Inflammatory macrophage treated with lipopolysaccharide for 4 hours (primary cell): ENCODE measurements at places on chromosomes 16 and 17.

- no peak for DNase-seq
These were observed 25.3 kb downstream of the SLC47A1 start for GRCh38 chr17:19558946-19559345.

- peak; percentile 82 for DNase-seq
These were observed 7.6 kb downstream of the UBALD2 start for GRCh38 chr17:76272541-76273444.

DNA sequence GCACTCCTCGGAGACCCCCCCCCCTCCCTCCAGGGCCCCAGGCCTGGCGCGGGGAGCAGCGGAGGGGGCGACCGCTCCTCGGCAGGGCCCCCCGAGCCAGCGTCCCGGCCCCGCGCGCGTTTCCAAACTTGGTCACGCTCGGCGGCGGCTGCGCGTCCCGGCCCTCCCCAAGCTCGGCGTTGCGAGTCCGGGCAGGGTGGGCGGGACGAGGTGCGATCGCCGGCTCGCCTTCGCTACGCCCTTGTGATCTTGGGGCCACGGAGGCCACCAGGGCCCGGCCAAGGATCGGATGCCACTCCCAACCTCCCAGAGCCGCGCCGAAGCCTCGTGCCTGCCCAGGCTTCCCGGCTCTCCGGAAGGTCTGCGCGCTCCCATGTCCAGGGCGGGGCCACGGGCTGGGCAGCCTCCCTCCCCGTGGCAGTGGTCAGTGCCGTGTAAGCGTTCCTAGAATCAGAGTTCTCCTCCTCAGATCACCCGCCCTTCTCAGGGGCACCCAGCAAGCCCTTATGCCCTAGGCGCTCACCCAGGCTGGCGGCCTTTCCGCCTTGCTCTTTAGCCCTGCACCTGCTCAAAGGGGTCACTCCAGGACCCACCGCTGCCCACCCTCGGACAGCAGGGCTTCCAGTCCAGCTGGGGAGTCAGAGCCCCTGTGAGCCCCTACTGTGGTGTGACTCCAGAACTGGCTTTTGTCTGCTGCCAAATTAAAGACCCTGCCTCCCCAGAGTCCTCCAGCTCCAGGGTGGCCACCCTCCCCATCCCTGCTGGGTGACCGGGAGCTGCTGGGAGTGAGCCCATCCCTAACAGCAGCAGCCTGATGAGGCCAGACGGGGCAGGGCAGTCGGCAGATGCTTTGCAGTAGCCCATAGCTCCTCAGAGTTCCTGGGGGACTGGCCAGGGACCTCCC lies 12.2 kb upstream of the MRPS23 start:
- DNase-seq, result no peak

DNA sequence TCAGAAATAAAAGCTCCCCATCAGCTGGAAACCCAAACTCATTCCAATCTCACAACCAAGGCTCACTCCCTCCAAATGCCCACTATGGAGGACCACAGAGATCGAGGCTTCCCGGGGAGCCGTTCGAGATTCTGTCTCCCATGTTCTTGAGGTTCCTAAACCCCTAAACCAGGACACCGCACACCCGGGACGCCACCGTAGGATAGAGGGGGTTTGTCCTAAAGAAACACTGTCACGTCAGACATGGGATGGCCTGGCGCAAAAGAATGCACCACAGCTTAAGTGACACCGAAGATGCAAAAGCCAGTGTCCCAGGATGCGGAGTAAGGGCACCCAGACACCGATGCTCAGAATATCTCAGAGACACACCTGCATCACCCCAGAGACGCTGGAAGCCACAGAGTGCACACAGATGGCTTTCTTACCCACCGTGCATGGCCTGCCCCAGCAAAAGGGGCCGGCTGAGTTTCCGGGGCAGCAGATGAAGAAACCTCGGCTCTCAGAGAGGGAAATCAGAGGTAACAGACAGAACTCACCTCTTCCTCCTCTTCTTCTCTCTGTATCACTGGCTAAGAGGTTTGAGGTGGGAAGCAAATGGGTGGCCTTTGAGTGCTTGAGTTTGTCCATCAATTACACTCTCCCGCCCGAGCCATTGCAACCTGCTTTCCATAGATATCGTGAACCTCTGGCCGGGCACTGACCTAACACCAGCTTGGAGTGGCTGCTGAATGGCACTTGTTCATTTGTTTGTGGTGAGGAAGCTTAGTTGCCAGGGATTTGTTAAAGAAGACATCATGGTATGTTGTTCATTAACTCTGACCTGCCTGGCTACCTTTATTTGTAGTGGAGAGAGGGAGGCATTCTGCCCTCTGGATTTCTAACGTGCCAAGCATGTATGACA lies 65.1 kb upstream of the TNRC6C start:
- DNase-seq, result no peak

DNA sequence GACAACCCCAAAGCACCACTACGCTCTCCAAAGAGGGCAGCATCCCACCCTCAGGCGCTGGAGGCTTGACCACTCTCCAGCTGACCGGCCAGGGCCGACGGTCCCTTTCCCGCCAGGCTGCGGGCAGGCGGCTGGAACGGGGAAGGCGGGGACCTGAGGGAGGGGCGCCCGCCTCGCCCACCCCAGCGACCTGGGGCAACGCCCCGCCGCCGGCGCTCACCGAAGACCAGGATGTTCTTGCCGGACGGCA lies 431 bp downstream of the DYNC1LI2 start:
- no peak for DNase-seq

DNA sequence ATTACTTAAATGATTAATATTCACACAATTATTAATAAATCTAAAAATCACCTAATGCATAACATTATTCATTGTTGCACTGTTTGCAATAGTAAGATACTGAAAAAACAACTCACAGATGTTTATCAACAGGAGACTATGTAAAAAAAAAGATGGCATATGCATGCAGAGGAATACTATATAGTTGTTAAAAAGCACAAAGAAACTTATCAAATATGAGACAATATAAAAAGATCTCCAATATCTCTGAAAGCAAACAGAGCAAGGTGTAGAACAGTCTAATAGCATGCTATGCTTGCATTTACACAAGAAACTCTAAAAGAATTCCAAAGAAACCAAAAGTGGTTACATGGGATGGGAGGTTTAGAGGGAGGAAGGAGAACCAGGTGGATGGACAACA lies 3.7 kb downstream of the RNF157 start:
- DNase-seq, result no peak

DNA sequence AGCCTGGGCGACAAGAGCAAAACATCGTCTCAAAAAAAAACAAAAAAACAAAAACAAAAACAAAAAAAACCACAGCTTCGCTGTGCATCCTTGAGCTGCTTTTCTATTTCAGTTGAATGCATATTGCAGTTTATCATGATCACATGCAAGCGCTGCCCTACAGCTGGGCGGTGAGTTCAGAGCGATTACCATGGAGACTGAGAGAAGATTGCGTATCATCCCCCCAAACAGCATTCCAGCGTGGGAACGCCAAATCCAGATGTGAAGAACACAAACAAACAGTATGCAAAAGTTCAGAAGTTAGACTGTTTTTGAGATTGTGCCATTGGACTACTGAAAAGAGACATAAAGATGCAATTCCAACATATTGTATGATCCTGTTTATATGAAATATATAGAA lies 15.1 kb upstream of the SLC52A1 start:
- DNase-seq, result no peak

GRCh38 chr17:73749928-73750605 lies 105.8 kb upstream of the SDK2 start:
- no peak for DNase-seq

GRCh38 chr17:30790279-30790678 lies 34.2 kb downstream of the CRLF3 start:
- DNase-seq, result no peak

DNA sequence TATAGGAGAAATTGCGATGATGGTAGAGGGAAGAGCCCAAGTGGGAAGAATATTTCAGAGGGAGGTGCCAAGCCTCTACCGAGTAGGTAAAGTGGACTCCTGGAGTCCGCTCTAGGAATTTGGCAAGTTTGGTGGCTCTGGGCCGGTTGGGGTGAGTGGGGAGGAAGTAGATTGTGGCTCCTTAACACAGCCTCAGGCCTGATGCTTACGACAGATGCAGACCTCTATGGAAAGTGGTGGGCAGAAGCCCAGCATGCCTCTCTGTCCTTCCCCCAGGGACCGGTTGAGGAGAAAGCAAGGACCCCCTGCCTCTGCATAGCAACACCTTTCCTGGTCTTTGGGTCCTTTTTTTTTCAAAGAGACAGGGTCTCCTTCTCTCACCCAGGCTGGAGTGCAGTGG lies 55.9 kb upstream of the SIAH1 start:
- no peak for DNase-seq

DNA sequence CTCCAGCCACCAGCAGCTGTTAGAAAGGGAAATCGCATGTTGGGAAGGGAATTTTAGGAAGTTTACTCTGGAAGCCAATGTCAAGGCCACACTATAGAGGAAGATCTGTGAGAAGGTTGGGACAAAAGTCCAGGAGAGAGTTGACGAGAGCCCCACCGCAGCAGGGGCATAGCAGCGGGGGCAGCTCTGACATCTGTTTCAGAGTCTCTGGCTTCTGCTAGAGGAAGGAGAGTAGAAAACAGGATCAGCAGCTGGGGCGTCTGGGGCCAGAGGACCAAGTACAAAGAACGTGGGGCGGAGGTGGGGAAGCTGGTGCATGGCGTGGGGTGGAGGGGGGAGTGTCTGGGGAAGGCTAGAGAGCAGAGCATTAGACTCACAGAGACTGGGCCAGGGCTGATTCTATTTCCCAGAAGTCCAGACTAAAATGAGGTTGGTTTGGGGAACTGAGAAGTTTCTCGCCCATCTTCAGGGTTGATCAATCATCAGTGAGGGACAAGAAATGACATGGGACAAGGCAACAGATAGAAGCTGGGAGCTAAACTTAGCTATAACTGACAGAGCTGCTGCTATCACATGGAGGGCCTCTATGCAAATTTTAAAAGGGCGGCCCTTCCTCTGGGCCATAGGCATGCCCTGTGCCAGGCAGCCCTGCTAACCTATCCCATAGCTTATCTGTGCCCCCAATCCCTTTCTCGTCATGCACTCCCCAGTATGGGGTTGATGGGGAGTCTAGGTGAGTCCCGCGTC lies 1.2 kb downstream of the RABEP2 start:
- DNase-seq, result peak; percentile 78

DNA sequence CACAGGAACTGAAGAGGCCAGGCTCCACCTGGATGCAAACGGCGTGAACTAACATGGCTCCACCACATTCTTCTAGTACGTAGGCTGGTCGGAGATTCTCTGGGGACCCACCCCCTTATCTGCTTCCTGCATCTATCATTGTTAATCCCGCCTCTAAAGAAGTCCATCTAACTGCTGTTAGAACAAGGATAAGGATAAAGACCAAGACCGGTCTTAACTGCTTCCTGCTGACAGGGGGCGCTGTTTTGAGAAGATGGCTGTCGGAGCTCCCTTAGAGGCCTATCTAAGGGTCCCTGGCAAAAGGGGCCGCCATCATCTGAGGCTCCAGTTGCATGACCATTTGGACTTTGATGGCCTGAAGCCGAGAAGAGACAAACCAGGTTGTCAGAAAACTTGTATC lies 25.8 kb upstream of the TNFSF12 start:
- DNase-seq, result peak; percentile 55

DNA sequence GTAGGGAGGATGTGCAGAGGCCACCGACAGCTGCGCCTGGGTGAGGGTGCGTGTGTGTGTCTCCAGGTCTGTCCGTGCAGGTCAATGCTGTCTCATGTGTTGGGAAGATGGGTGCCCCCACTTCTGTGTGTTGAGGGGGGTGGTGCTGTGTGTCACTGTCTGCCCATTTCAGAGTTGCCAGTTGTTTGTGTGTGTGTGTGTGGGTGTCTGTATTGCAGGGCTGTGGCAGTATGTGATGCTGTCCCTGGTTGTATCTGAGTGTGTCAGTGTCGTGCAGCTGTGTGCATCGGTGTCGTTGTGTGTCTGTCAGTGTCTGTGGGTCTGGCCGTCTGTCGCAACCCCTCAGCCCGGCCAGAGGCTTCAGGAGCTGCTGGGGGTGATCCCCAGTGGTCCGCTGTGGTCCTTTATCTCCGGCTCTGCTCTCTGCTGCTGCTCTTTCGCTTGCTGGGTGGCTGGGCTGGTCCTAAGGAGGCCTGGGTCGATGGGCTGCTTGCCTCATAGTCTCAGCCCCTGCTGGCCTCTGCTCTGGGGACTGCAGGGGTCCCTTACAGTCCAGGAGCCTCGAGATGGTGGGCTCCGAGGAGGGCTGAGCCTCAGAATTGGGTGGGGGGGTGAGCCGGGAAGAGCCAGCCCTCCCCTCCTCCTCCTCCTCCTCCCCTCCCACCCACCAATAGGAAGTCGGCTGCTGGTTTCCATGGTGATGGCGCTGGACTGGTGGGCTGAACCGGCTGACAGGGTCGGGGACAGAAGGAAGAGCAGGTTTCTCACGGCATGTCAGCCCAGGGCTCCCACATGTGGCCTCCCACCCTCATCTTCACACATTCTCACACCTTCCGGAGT lies at the start of gene TSPOAP1:
Gene TSPOAP1, minus strand, starts transcription at position 601 of the 840 bp plus-strand sequence. CDS start 875 bp downstream, outside the sequence.
- peak; percentile 66 for DNase-seq

DNA sequence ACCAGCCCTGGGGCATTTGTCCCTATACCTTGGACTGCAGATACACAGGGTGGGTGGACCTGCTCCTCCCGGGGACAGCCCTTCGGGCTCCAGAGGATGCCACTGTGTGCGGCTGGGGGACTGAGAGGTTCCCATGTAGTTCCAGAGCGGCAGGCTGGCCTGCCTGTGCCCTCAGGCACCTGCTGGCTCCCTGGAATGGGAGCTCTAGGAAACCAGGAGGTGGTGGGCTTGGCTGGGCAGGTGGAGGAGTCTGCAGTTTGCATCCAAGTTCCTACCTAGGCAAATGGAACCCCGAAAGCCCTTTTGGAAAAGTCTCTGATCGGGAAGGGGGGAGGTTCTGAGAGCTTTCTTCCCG lies 982 bp downstream of the DBNDD1 start:
- DNase-seq, result no peak

- peak; percentile 45 for DNase-seq
These were observed 16.9 kb upstream of the CCL22 start for GRCh38 chr16:57341441-57342303.

- DNase-seq, result no peak
These were observed 38.1 kb downstream of the GPT2 start for GRCh38 chr16:46922239-46922638.

DNA sequence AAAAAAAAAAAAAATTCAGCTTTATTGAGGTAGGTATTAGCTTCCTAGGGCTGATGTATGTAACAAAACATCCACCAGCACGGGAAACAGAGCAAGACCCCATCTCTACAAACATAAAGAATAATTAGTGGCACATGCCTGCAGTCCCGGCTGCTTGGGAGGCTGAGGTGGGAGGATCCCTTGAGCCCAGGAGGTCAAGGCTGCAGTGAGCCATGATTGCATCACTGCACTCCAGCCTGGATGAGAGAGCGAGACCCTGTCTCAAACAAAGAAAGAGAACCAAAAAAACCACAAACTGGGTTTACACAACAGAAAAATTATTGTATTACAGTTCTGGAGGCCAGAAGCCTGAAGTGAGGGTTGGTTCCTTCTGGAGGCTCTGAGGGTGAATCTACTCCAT lies 4.0 kb upstream of the MMP25 start:
- no peak for DNase-seq

DNA sequence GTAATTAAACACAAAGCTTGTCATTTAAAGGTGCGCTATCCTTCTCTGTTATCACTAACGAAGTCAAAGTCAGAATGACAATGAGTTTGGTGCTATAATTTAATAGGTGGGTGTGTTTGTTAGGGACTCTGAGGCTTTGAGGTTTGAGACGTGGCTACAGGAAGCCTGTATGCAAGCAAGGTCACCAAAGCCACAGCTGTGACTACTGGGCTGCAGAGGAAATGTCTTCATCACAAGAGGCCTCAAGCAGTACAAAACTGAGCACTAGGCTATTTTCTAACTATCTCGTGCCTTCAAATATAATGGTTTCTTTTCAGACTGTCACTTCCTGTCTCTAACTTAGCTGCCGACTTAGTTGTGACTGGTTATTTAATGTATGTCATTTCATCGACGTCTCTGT lies 141.2 kb downstream of the AATF start:
- DNase-seq, result peak; percentile 60
